ENCODE measurements at places on chromosomes 11 and 22.

GRCh38 chr11:57480409-57481137, 20.2 kb downstream of the RTN4RL2 start:
- no peak for DNase-seq

DNA sequence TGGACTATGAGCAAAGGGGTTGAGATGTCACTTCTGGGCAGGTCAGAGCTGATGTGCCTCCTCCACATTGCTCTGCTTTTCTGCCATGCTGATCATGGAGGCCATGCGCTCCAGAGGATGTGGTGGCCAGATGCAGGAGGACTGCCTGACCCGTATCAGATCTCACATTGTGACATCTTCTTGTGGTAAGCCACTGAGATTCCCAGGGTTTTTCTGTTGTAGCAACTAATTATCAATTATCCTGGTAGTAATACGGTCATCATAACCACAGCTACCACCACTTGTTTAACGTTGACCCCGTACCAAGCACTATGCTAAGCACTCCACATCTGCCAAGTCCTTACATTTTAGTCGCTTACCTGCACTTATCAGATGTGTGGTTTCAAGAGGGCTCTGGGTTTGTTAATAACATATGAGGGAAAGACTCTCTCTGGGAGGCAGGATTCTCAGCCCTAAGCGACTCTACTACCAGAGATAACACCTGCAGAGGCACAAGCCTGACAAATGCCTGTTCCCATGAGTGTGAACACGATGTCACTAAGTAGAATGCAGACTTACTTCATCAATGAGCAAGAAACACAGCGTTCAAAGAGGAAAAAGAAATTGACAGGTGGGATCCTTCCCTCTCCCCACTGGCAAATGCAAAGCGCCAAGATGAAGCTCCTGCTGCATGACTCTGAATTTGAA, 63.6 kb upstream of the TIMP3 start:
- no peak for DNase-seq

DNA sequence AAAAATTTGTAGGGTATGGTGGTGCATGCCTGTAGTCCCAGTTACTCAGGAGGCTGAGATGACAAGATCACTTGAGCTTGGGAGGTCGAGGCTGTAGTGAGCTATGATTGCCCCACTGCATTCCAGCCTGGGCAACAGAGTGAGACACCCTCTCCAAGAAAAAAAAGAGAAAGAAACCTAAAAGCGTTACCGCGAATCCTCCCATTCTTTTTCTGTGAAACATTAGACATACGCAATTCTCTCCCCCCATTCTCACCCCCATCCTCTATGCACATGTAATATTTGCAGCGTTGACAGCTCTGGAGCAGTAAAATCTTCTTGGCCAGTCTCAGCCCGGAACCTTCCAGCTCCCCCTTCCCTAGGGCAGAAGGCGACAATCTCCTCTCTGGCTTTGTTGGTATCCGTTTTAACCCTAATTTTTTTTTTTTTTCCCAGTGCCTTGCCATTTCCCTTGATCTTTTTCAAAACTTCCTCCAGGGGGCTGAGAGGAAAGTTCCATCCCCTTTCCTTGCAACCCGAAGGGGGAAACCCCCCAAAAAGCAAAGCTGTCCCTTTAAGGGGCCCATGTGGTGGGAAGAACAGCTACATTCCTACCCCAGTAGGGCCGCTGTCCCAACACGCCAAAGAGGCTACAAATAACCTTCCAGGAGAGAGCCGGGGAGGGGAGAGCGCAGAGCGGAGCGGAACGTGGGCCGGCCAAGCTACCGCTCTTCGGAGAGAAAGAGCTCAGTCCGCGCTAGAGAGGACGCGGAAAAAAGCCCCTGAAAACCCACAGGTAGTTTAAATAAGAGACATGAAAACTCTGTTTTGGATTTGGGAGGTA, 1.9 kb downstream of the LRP4 start:
- DNase-seq, result no peak

DNA sequence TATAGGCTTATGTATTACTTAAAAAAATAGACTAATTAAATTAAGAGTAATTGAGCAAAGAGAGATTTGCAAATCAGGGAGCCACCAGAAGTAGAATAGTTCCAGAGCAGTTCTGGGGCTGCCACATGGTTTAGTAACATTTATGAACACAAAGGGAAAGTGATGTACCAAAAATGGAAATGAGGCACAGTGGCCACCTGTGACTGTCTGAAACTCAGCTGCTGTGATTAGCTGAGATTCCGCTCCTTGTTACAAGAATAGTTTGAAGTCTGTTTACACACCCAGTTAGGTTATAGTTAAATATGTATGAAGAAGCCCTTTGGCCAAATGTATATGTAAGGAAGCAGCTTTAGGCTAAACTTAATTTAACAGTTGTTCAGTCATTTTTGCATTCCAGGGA, 901.5 kb upstream of the CHORDC1 start:
- DNase-seq, result no peak

DNA sequence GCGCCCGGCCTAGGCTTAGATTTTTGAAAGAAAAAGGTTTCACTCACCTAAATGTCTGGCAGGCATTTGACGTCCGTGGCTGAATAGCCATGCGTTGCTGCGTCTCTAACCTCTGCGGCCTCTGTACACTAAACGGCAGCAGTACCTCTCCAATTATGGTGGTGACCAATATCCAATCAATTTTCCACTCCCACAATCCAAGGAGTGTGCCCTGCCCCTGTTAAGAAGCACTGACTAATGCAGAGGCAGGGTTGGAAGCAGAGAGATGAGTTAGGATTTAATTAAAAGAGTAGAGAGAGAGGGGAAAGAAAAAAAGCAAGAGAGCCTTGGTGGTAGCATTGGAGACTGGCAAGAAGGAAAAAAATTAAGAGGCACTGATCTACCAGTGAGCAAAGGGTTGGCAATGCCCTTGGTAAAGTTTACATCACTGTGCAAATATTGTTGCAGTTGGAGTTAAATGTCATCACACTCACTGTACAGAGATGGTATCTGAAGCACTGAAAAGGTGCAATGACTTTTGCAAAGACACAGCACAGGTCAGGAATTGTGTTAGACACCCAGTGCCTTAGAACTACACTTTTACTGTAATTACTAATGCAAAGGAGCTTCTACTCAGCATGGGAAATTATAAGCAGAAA, 526.7 kb downstream of the NTM start:
- DNase-seq, result no peak

DNA sequence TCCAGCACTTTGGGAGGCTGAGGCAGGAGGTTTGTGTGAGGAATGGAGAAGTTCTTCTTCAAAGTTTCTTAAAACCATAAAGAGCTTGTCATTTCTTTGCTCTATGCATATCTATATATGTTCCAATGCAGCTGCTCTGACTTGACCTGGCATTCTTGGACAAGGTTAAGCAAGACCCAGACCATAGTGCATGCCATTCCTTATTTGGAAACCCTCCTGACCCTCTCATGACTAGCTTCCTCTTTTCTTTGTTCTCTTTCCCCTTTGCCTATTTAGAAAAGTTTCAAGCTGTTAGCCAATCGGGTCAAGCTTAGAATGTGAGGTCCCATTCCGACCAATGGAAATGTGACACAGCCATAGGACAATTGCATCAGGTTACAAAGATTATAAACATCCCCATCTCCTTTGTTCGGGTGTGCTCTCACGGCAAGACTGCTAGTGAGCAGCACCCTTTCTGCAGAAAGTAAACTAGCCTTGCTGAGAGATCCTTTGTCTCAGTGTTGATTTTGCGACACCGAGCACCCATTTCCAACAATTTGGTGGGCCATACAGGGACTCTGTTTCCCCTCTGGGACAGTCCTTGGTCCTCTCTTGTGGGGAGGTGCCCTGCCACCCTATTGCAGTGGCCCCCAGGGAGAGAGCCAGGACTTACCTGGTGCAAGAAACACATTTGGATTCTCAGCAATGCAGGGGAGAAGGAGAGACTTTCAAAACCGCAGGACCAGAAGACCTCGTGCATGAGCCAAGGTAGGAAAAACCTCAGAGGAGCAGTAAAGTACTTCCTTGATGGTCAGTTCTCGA, 39.9 kb upstream of the ANO1 start:
- DNase-seq, result no peak

DNA sequence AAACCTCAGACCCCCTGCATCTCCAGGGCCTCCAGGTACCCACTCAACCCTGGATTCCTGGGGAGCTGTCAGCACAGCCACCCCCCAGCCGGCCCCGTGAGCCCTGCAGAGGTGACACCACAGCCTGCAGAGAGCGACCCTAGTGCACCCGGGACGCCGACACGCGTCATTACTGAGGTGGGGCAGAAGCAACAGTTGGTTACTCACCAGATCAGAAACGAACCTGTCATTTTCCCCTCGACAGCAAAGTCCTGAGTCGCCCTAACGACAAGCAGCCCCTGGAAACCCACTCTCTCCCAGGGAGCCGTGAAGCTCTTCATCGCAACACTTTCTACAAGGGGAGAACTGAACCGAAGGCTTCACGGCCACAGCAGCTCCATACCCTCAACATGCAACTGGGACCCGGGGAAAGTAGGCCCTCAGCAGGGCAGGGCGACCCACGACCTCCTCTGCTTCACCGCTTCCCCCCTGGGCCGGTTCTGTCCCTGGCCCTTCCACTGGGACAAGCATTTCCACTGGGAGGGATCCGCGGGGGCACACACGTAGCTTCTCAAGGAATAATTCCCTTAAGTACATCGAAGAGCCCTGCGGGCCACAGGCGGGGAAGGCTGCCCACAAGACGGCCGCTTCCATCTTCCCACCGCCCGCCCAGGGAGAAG, 1.6 kb downstream of the BRD1 start:
- no peak for DNase-seq
